H1 (cell line): ENCODE measurements at places on chromosomes 12 and 14.

GRCh38 chr14:94880876-94881275, 111.0 kb upstream of the GSC start:
- no peak overlapping the region for H3K4me3 ChIP-seq
- H3K4me1 ChIP-seq = no peaks in the 10 kb centered on the region
- no peaks in the 10 kb centered on the region for H3K36me3 ChIP-seq
- no peak overlapping the region for H3K27ac ChIP-seq
- no peak for DNase-seq

DNA sequence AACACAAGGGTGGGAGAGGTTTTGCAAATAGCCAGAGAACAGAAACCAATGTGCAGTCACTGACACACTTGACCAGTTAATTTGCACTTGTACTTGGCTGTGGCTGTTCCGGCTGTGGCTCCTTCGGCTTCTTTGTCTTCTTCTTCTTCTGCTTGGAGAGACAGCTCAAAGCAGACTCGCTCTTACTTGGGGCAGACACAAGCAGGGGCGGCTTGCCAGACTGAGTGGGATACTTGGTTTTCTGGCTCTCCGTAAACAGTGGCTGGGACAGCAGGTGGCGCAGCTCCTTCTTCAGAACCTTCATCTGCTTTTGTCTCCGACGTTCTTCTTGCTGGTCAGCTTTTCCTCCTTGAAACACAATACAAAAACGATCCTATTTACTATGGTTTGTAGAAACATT, 25.0 kb downstream of the OTUB2 start:
- no peaks in the 10 kb centered on the region; the same call in 1 of the 2 replicates for H3K4me1 ChIP-seq
- H3K27ac ChIP-seq = no peak overlapping the region
- no peak overlapping the region for H3K4me3 ChIP-seq
- no peaks in the 10 kb centered on the region for H3K27me3 ChIP-seq
- DNase-seq = no peak

GRCh38 chr12:27922531-27923139, 49.9 kb downstream of the PTHLH start:
- H3K4me3 ChIP-seq = no peak overlapping the region
- no peaks in the 10 kb centered on the region for H3K4me1 ChIP-seq
- no peaks in the 10 kb centered on the region for H3K36me3 ChIP-seq
- no peak overlapping the region for H3K27ac ChIP-seq
- no peak for DNase-seq

GRCh38 chr14:106530423-106531107, 1004.2 kb downstream of the TMEM121 start:
- no peak overlapping the region for H3K4me3 ChIP-seq
- H3K27ac ChIP-seq = no peak overlapping the region
- no peak for DNase-seq
- no peaks in the 10 kb centered on the region for H3K4me1 ChIP-seq

- no peak for DNase-seq
- H3K4me1 ChIP-seq = no peaks in the 10 kb centered on the region; the same call in 1 of the 2 replicates
- no peaks in the 10 kb centered on the region for H3K36me3 ChIP-seq
- no peaks in the 10 kb centered on the region for H3K27me3 ChIP-seq
Observed at GRCh38 chr12:64181430-64182291, 40.4 kb downstream of the KICS2 start.

DNA sequence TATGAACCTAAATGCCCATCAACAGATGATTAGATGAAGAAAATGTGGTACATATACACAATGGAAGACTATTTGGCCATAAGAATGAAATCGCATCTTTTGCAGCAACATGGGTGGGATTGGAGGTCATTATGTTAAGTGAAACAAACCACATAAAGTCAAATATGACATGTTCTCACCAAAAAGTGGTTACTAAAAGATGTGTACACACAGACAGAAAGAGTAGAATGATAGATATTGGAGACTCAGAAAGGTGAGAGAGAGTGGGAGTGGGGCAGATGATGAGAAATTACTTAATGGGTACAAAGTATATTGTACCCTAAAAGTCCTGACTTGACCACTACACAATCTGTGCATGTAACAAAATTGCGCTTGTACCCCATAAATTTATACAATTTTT, 19.6 kb downstream of the VWF start:
- H3K4me3 ChIP-seq = no peak overlapping the region
- no peaks in the 10 kb centered on the region for H3K4me1 ChIP-seq
- H3K27me3 ChIP-seq = no peaks in the 10 kb centered on the region
- H3K27ac ChIP-seq = no peak overlapping the region

DNA sequence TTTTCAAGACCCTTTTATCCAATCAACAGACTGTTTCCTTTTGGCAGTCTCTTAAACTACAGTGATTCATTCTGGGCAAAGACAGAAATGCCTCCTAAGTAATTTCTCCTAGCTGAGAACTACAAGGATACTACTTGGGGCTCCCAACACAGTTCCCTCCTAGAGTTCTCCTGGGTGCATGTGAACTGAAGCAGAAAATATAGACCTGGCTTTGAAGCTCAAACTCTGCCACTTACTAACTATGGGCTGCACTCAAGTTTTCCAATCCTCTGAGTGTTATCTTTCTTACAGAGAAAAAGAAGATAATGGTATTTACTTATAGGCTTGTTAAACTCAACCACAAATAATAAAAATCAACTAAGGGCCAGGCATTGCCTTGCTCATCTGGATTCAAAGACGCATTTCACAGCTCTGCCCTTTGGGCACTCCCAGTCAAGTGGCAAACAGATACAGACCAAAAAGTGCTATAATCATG, 97.6 kb downstream of the EFCAB11 start:
- DNase-seq = no peak
- H3K27me3 ChIP-seq = no peaks in the 10 kb centered on the region
- no peak overlapping the region for H3K27ac ChIP-seq

- no peak within 1 kb of the TSS for H3K27ac ChIP-seq
- peaks cover 3% of the 10 kb centered on the region for H3K4me1 ChIP-seq
- peaks cover 55% of the 10 kb centered on the region for H3K27me3 ChIP-seq
- DNase-seq = no peak
- H3K36me3 ChIP-seq = no peaks in the 10 kb centered on the region
- peak within 1 kb of the TSS; percentile 66 for H3K4me3 ChIP-seq
Observed at GRCh38 chr12:95790033-95790916, at the start of gene NTN4. Gene NTN4, minus strand, starts transcription at chr12:95790764. Its CDS starts 455 bp downstream, at chr12:95790309.

DNA sequence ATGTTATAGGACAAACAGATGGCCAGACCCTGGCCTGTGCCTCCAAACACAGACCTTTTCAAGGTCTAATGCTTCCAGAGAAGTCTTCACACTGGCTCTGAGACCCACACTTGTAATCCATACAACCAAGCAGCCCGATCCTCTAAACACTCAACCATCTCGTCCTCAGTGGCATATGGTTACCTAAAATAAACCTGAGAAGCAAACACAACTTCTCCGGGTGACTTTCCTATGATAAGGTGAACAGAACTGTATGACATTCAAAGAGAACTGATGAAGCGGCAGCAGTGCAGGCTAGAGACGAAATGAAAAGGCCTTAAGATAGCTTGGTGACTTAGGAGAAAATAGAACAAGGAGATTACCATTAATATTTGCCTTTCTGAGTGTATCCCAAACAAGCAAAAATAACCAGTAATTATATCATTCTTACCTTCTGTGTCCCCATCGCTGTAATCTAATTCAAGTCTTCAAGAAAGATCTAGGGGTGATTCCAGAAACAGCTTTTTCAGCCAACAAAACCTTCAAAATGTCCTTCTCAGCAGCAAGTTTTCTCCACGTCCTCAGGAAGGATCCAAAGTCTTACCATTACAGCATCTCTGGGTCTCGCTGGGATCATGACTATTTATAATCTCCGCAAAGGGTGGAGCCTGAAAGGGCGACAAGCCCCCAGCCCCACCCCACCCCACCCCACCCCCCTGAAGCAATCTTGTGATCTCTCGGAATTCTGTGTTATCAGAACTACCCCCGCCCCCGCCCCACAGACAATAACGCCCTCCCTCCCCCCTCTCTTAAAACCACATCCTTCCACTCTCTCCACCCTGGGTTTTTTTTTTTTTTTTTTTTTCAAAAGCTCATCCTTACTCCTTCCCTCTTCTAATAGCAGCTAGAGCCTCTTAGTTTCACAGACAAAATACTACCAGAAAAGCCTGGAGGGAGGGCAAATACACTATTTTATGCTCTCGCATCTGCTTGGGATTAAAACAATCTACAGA, at the start of gene SLC2A3:
TSS of gene SLC2A3 (minus strand) at position 598 of the 992 bp plus-strand sequence. CDS start at position 445, 153 bp downstream.
- H3K27me3 ChIP-seq = no peaks in the 10 kb centered on the region
- peak within 1 kb of the TSS; percentile 98 for H3K4me3 ChIP-seq
- DNase-seq = peak; percentile 53
- peaks cover 31% of the 10 kb centered on the region for H3K36me3 ChIP-seq
- H3K27ac ChIP-seq = peak within 1 kb of the TSS; percentile 31

DNA sequence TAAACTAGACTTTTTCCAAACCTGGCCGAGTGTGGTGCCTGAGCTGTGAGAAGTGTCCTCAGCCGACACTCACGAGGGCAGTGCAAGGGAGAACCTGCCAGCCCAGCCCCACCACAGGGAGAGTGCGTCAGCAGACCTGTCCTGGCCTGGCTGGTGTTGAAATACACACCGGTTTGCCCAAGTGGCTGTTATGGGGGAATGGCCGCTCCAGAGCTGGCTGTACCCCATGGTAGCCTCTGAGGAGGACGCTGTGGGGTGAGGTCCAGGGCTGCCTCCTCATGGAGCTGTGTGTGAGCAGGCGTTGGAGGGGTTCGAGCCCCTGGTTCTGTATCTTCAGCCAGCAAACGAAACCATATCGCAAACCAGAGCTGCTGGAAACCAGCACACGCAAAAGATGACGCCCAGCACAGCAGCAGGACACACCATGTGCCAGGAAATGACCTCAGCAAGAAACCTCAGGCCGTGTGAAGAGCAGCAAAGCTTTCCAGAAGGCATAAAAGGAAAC, 9.4 kb downstream of the ANKRD9 start:
- H3K27me3 ChIP-seq = no peaks in the 10 kb centered on the region
- DNase-seq = no peak
- H3K4me3 ChIP-seq = no peak overlapping the region
- no peak overlapping the region for H3K27ac ChIP-seq
- H3K4me1 ChIP-seq = no peaks in the 10 kb centered on the region

DNA sequence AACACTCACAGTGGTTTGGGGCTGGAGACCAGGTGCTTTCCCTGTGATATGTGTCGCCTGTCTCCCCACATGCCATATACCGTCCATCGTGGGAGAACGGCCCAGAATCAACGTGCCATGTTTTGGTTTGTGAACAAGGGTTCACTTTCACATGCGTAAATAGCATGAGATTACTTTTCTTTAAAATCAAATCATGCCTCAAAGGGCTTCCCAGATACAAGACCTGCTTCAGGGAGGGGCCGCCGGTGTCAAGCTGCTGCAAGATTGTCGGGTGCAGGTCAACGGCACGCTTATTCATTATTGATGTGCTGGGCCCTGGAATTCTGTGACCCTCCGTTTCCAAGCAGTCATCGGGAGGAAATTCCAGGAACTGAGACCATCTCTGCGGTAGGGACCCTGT, 145.2 kb upstream of the RTL1 start:
- H3K4me3 ChIP-seq = no peak overlapping the region
- no peaks in the 10 kb centered on the region for H3K27me3 ChIP-seq
- H3K27ac ChIP-seq = no peak overlapping the region
- H3K4me1 ChIP-seq = no peaks in the 10 kb centered on the region
- no peak for DNase-seq
- H3K36me3 ChIP-seq = no peaks in the 10 kb centered on the region

DNA sequence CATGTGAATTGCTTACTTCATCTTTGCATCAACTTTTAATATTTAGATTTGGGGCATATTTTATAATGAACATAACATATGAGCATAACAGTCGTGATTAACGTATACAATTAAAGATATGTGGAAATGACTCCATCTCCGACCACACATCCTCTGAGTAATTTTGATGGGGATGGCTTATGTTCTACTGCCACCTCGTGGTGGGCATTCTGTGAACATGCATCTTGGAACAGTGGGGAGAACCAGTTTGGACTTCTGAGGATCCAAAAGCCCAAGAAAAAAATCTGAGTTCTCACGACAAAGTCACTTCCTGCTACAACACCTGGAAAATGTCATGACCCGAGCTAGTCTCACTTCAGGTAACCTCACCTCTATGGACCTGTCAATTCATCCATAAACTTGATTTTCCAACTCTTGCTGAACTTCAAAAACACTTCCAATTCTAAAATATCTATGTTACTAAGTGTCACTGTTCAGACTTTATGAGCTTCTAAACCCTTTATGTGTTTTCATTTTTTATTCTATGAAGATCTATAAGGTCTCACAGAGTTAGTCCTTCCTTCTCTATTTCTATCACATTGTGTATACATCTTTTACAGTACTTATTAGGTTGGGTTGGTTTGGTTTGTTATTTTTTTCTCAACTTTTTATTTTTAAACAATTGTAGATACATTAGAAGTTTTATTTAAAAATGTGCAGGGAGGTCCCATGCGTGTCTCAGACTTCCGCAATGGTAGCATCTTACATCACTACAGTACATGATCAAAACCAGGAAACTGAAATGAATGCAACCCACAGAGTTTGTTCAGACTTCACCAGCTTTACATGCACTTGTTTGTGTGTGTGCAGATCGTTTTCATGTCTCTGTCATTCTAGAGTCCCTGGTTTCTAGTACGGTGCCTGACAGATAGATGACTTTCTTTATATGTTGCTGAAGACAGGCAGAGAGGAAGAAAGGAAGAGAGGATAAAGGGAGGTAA, 38.2 kb upstream of the STAB2 start:
- H3K4me3 ChIP-seq = no peak overlapping the region
- peak; percentile 79 for DNase-seq
- no peaks in the 10 kb centered on the region for H3K36me3 ChIP-seq
- H3K27ac ChIP-seq = no peak overlapping the region
- H3K27me3 ChIP-seq = no peaks in the 10 kb centered on the region
- no peaks in the 10 kb centered on the region for H3K4me1 ChIP-seq

GRCh38 chr12:105351523-105351922, 21.0 kb downstream of the C12orf75 start:
- no peak for DNase-seq
- no peaks in the 10 kb centered on the region for H3K27me3 ChIP-seq
- peaks cover 5% of the 10 kb centered on the region for H3K4me1 ChIP-seq
- H3K36me3 ChIP-seq = no peaks in the 10 kb centered on the region

- H3K36me3 ChIP-seq = no peaks in the 10 kb centered on the region
- DNase-seq = no peak
- no peak overlapping the region for H3K4me3 ChIP-seq
- H3K27me3 ChIP-seq = no peaks in the 10 kb centered on the region
- H3K4me1 ChIP-seq = no peaks in the 10 kb centered on the region
- no peak overlapping the region for H3K27ac ChIP-seq
Observed at GRCh38 chr14:52575858-52576257, 23.2 kb downstream of the GPR137C start.
